ENCODE measurements at places on chromosomes 2 and 18. TPM values are rescaled to one million over a fixed set of nuclear protein-coding genes. Genes with fewer than 3 reads are reported as not detected.

- DNase-seq, result no peak
These were observed 150.0 kb downstream of the LPIN1 start for GRCh38 chr2:11896386-11896785.

DNA sequence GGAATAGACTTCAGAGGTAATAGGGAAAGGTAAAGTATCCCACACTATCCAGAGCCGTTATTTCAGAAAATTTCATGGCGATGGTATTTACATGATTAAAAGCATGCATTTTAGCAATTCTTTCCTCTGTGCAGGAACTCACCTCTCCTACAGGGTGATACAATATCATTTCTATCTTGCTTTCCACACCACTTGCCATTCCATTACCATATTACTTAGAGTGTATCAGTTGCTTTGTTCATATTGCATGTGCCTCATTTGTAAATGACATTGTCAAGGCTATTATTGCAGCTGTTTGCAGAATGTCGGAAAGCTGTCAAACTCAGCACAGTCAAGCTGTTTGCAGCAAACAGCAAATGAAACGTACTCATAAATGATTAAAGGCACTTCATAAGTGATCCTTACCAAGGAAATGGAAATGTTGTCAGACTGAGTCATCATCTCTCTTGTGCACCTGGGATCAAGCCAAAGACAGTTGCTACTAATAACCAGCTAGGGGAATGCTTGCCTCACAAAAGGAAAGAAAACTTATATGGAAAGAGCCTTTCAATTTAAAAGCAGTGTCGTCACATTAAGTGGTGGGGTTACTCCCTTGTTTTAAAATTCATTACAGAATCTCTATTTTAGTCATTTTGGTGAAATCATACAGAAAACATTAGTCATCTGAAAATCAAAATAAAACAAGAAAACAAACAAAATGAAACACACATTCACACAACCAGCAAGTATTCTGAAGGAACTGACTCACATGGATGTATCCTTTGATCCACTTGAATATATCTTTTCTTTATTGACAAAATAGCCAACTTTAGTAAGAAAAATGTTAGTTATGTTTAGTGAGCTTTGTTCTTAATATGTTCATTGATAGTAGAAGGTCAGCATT is 1064.1 kb upstream of the CNTNAP5 start:
- no peak for DNase-seq

DNA sequence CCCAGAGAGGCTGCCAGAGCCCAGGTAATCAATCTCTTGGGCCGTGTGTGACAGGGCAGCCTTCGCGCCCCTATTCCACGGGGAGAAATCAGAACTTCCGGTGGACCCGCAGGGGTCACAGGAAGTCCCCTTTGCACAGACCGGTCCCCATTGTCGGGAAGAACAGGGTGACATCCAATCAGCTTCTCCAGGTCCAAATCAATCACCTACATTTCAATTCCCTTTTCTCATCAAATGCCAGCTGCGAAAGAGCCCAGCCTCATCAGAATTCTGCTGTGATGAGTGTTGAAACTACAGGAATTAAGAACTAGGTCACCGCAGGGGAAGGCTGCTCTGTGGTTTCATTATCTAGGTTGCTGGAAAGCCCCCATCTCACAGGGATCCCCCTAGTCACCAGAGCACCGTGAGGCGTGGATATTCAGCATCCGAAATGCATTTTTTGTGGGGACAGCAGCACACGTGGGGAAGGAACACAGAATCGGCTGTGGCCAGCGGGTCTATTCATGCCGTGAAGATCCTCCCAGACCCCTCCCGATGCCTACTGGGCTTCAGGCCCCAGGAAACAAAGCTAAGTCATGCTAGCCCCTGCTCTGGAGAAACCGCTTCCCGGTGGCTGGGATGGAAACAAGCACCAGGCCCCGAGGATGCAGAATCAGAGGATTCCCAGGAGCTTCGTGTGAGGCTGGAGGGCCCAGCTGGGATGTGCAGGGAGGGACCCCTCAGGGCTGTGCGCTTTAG is 193.7 kb upstream of the ID2 start:
- DNase-seq, result no peak

GRCh38 chr2:238502956-238503791 is 76.4 kb downstream of the ASB1 start:
- DNase-seq, result no peak

GRCh38 chr2:88933980-88934379 is 242.5 kb downstream of the RPIA start:
- DNase-seq, result peak; percentile 34

- DNase-seq, result no peak
These were observed 294.2 kb upstream of the HNMT start for GRCh38 chr2:137670111-137670510.

Gene TNS1
- 1.9 TPM for total RNA-seq

- no peak for DNase-seq
These were observed 11.5 kb downstream of the ATF2 start for GRCh38 chr2:175156534-175156933.

DNA sequence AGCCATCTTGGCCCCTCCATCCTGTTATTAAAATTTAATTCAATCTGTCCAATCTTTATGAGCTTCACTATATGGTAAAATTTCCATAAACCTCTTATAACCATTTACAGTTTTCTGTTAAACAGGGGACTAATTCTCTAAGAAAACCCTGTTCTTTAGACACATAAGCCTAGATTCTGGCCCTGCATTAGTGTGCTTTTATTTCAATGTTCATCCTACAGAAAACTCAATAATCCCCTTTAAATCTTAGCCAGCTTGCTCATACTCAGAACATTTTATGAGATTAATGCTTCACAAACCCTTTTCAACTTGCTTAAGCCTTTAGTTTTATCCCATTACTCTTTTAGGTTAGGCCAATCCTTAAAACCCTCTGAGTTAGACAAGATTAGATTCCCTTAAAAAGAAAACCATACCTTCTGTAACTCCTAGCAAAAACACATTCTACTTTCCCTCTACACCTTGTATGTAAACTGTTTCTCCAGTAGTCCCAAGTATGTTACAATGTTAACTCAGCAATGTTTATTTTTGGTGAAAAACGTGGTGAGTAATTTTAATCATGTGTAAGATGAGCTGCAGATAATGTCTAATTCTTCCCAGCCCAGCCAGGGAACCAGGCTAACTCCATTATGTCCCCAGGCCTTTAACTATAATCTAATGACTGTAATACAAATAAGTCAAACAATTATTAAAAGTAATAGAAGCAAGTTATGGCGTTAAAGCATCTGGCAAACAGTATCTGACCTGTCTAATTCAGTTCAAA is 1953.4 kb upstream of the LRRTM1 start:
- DNase-seq, result no peak

Gene RGPD4
- total RNA-seq, result not detected

- no peak for DNase-seq
These were observed 126.5 kb downstream of the MAPK4 start for GRCh38 chr18:50686409-50686808.

DNA sequence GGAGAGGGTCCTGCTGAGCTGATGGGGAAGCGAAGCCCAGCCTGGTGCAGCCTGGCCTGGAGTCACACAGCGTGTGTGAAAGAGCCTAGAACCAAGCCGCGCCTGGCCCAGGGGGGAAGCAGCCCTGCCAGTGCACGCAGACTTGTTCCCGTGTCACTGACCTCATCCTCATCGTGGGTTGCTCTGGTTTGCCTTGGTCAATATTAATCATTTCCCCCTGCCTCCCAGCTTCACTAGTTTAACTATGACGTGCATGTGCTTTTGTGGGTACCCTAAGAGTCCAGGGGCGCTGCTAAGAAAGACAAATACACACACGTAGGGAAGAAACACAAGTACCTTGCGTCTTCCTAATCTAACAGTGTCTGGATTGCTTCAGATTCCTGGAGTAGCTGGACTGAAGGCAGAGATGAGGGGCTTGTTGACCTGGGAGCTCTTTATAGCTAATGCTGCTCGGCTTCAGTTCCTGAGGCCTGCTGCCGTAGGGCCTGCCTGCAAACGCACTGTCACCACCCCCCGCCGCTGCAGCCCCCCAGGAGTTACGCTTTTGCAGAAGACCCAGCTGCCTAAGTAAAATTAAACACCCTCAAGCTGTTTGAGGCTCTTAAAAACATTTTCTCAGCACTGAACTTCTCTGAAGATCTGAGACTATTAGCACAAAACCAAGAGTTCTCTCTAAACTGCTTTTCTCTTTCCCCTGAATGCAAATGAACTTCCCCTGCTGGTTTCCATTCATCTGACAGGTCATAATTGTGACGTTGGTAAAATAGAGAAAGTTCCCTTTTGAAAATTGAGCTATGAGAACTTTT is 159.2 kb downstream of the FAM210A start:
- DNase-seq, result no peak

Gene RABL2A
- total RNA-seq, result 2.9 TPM
